ENCODE measurements at places on chromosomes 2 and 18.

- no peak for DNase-seq
Measured at GRCh38 chr18:78378983-78379382, 600.6 kb upstream of the SALL3 start.

DNA sequence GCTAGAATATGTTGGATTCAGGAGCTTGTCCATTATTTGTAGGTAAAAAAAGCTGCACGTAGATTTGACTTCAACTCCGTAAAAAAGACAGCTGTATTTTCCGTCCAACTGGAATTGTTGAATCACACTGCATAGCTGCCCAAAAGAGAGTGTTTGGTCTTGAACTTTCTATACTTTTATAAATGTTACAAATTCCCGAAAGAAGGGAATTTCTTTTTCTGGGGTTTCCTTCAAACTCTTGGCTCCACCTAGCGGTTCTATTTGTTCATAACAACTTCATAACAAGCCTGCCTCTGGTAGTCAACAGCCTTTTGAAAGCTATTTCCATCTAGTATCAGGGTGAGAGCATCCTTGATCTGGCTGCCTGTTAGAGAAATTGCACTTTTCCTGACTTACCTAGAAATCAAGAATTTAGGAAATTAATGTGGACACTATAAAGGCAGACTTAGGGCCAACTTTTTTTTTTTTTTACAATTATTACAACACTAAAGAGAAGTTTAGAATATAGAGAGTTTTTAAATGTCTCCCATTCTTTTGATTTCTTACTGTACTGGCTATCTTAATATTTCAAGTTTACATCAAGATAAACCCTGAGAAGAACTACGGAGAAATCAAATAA is 48.1 kb downstream of the TMEM185B start:
- peak; percentile 60 for DNase-seq

- DNase-seq, result no peak
Measured at GRCh38 chr18:78601349-78601748, 378.3 kb upstream of the SALL3 start.

- peak; percentile 71 for DNase-seq
Measured at GRCh38 chr2:37671009-37671815, at the start of gene CDC42EP3. Gene CDC42EP3 (minus strand): TSS chr2:37671642. CDS start chr2:37646587, 25,055 bp downstream.

GRCh38 chr2:46554397-46554796 is 75.0 kb downstream of the TMEM247 start:
- no peak for DNase-seq

- no peak for DNase-seq
Measured at GRCh38 chr2:72538486-72538885, 287.3 kb downstream of the EXOC6B start.

- no peak for DNase-seq
Measured at GRCh38 chr2:203707530-203707929, 1.1 kb downstream of the CD28 start.

DNA sequence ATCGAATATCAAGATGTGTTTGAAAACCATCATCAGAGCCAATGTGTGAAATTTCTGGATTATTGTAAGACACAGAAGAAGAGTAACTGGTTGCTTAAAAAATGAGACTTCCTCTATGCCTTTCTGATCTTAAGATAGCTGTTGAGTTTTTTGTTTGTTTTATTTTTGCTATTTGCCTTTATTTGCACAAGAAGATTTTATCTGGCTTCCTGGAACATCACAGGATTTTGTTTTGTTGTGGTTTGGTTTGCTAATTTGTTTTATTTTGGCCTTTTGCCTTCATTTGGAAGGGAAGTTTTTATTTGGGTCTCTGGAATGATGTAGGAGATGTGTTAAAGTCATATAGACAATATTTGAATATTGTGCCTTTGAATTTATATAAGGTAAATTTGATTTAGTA is 3.9 kb upstream of the CYTIP start:
- DNase-seq, result no peak

- no peak for DNase-seq
Measured at GRCh38 chr2:159650574-159650973, 34.2 kb upstream of the BAZ2B start.

DNA sequence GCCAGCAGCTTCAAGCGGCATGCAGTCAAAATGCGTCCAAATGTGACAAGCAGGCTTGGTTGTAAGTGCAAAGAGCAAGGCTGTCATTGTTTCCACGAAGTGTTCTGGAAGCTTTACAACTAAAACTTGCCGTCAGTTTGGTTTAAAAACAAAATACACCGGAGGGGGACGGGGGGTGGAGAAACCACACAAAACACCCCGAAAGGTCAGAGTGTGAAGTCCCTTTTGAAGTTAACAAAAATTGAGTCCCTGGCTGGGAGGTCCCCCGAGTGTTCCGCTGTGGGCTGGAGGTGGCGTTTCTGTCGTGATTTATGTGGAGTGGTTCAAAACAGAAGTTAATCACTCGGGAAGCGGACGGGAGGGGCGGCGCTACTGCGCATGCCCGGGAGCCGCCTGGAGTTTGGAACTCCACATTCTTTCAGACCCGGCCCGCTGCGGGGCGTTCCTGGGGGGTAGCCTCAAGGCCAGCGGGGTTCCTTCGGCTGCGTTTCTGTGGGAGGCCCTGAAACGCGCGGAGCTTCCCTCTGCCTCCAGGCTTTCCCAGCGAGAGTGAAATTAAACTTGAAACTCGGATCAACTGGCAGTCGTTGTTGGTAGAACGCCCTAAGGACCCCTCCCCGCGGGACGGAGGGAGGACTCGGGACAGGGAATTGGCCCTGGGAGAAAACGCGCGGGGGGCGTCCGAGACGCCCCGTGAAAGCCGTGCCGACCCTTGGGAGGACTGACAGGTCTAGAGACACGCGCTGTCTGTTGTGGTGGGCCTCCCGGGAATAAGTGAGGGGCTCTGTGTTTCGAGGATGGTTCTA is 1.4 kb downstream of the TGIF1 start:
- peak; percentile 87 for DNase-seq

DNA sequence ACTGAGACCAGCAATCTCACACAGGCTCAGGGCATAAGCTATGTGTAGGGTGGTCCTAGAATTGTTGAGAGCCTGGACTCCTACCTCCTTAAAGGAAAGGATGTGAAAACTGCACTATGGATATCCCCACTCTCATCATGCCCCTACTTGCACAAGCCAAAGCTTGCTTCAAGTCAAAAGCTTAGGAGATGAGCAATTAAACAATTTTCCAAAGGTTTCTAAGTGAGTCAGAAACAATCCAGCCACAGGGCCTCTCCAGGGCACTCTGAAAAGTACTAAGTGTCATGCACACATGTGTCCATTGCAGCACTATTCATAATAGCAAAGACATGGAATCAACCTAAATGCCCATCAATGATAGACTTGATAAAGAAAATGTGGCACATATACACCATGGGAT is 215.4 kb downstream of the AFF3 start:
- no peak for DNase-seq

GRCh38 chr2:237012577-237013267 is 73.0 kb upstream of the COPS8 start:
- DNase-seq, result no peak

All from LoVo (cell line).